ENCODE measurements at places on chromosomes 12 and 14. TPM values are rescaled to one million over a fixed set of nuclear protein-coding genes. Genes with fewer than 3 reads are reported as not detected.

Gene IL31
- not detected for total RNA-seq

Gene MYBPC1
- not detected for total RNA-seq

Gene SPIC
- total RNA-seq = not detected

Gene TMEM119
- 0.45 TPM for total RNA-seq

Gene CLEC4C
- not detected for total RNA-seq

Gene DEPDC4
- 1.6 TPM for total RNA-seq

Gene ALDH1L2
- total RNA-seq = 0.87 TPM

Gene RASSF8
- total RNA-seq = 34.4 TPM

Gene PAPLN
- total RNA-seq = 8.4 TPM

Gene ENDOU
- not detected for total RNA-seq

Gene KCNMB4
- 6.2 TPM for total RNA-seq

Gene SYNE2
- 195 TPM for total RNA-seq

Gene GDF3
- total RNA-seq = not detected

DNA sequence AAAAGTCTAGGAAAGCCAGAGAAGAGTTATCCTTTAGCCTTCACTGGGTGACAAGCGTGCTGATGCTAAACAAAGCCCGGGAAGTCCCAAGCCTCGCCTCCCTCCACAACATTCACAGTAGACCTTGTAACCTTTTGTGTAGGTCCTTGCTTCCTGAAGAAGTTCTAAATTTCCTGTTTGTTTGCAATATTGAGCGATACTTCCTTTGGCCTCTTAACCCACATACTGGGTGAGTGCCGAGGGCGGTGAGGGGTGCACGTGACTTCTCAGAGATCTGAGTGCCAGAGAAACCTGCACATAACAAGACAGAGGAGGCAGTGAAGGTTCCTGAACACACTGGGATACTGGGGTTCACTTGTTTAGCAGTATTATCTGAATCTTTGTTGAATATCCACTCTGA is 134.3 kb downstream of the PLXNC1 start:
- H3K4me1 ChIP-seq = peaks cover 17% of the 10 kb centered on the region
- H3K27me3 ChIP-seq = no peaks in the 10 kb centered on the region
- H3K36me3 ChIP-seq = peaks cover 16% of the 10 kb centered on the region
- H3K4me3 ChIP-seq = no peak overlapping the region

- peaks cover 93% of the 10 kb centered on the region for H3K4me1 ChIP-seq
- H3K36me3 ChIP-seq = peaks cover 47% of the 10 kb centered on the region
- DNase-seq = peak; percentile 73
- peak overlapping the region; percentile 94 for H3K27ac ChIP-seq
- peak overlapping the region; percentile 18 for H3K4me3 ChIP-seq
These were observed 24.9 kb downstream of the VPS37B start for GRCh38 chr12:122870867-122871664.

GRCh38 chr14:93792391-93792790 is 4.1 kb upstream of the PRIMA1 start:
- peaks cover 27% of the 10 kb centered on the region for H3K4me1 ChIP-seq
- H3K36me3 ChIP-seq = no peaks in the 10 kb centered on the region
- DNase-seq = no peak
- H3K4me3 ChIP-seq = no peak overlapping the region
- H3K27ac ChIP-seq = no peak overlapping the region
- H3K27me3 ChIP-seq = peaks cover 11% of the 10 kb centered on the region

GRCh38 chr12:46559311-46559710 is 186.7 kb upstream of the SLC38A2 start:
- no peak overlapping the region for H3K4me3 ChIP-seq
- no peak overlapping the region for H3K27ac ChIP-seq
- no peaks in the 10 kb centered on the region for H3K36me3 ChIP-seq
- DNase-seq = peak; percentile 52
- H3K27me3 ChIP-seq = no peaks in the 10 kb centered on the region
- peaks cover 14% of the 10 kb centered on the region for H3K4me1 ChIP-seq

- no peak overlapping the region for H3K4me3 ChIP-seq
- no peak for DNase-seq
- no peak overlapping the region for H3K27ac ChIP-seq
- H3K36me3 ChIP-seq = no peaks in the 10 kb centered on the region
- H3K4me1 ChIP-seq = no peaks in the 10 kb centered on the region
These were observed 5.4 kb downstream of the LMO3 start for GRCh38 chr12:16600525-16600924.

DNA sequence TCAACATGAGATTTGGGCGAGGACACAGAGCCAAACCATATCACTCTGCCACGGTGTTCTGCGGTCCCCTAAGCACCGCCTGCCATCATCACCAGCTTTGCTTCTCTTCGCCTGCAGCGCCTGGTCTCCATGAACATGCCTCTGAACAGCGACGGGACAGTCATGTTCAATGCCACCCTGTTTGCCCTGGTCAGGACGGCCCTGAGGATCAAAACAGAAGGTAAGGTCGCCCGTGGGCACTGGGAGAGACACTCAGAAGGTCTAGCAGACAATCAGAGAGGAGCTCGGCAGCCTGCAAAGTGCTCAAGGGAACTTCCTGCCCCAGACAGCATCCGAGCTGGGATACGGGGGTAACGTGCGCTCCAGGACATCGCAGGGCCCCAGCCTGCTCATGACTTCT is 126.0 kb upstream of the FKBP4 start:
- H3K27me3 ChIP-seq = no peaks in the 10 kb centered on the region
- DNase-seq = no peak
- H3K27ac ChIP-seq = no peak overlapping the region
- H3K4me3 ChIP-seq = no peak overlapping the region
- H3K36me3 ChIP-seq = peaks cover 96% of the 10 kb centered on the region

DNA sequence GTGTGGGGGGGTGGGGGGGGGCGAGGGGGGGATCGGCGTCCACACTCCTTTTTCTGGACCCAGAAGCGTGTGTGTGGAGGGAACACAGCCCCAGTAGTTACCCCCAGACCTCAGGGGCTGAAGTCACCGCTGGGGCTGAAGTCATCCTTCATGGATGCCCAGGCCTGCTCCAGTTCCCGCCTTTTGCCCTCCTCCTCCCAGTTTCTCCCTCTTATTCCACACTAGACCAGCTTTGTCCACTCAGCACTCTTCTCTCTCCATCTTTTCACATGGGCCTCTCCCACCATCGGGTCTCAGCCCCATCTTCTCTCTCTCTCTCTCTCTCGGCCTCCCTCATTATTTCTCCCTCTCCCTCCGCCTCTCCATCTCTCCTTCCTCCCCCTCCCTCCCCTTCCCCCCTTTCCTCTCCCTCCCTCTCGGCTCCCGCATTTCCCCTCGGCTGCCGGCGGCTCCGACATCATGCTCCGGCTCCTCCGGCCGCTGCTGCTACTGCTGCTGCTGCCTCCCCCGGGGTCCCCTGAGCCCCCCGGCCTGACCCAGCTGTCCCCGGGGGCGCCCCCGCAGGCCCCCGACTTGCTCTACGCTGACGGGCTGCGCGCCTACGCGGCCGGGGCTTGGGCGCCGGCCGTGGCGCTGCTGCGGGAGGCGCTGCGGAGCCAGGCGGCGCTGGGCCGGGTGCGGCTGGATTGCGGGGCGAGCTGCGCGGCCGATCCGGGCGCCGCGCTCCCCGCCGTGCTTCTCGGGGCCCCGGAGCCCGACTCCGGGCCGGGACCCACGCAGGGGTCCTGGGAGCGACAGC is at the start of gene P3H3:
TSS of gene P3H3 (plus strand) at position 426 of the 799 bp plus-strand sequence. CDS start at position 460, 34 bp downstream.
- peaks cover 20% of the 10 kb centered on the region for H3K36me3 ChIP-seq
- DNase-seq = peak; percentile 82
- peak within 1 kb of the TSS; percentile 91 for H3K4me3 ChIP-seq
- peak within 1 kb of the TSS; percentile 84 for H3K27ac ChIP-seq
- H3K4me1 ChIP-seq = peaks cover 39% of the 10 kb centered on the region
- H3K27me3 ChIP-seq = peaks cover 19% of the 10 kb centered on the region

GRCh38 chr14:32137892-32138291 is 60.8 kb downstream of the ARHGAP5 start:
- no peaks in the 10 kb centered on the region for H3K27me3 ChIP-seq
- no peak overlapping the region for H3K4me3 ChIP-seq
- H3K36me3 ChIP-seq = peaks cover 26% of the 10 kb centered on the region
- DNase-seq = no peak
- no peak overlapping the region for H3K27ac ChIP-seq

DNA sequence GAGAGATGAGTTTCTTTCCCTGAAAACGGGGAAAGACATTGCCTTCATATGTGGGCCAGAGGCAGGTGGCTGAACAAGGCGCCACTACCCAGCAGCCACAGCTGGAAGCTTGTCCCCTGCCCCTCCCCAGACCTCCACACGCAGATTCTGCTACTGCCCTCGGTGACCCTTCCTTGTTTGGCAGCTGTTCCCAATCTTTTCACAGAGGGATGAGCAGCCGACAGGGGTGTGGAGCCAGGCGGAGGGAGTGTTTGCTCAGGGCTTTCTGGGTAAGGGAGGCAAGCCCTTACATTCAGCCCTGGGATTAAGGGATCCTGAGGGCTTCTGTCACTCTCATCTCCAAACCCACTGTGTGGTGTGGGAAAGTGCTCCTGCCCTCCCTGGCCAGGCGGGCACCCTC is 4.5 kb upstream of the KRT4 start:
- no peaks in the 10 kb centered on the region for H3K36me3 ChIP-seq
- DNase-seq = no peak
- no peak overlapping the region for H3K27ac ChIP-seq
- H3K27me3 ChIP-seq = peaks cover 8% of the 10 kb centered on the region
- no peaks in the 10 kb centered on the region for H3K4me1 ChIP-seq

DNA sequence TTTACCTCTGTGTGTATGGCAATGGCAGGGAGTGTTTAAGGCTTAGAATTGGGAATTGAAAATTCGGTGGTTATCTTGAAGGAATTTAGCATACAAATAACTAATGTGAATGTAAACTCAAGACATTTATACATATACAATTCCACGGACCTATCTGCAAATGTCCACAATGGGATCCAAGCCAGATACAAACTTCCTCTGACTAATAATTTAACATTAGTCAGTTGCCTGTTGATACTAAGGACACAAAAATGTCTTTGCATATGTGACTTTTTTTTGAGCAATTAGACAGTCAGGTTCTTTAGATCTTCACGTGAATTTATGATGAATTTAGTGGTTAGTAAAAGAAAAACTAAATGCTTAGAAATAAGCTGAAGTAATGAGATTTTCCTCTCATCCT is 40.5 kb downstream of the ESR2 start:
- no peak overlapping the region for H3K4me3 ChIP-seq
- H3K27ac ChIP-seq = no peak overlapping the region
- DNase-seq = no peak

- H3K4me1 ChIP-seq = peaks cover 62% of the 10 kb centered on the region
- peak overlapping the region; percentile 63 for H3K27ac ChIP-seq
- H3K36me3 ChIP-seq = peaks cover 42% of the 10 kb centered on the region
- H3K27me3 ChIP-seq = no peaks in the 10 kb centered on the region
These were observed 31.8 kb downstream of the MAX start for GRCh38 chr14:65070471-65070976.

- H3K36me3 ChIP-seq = no peaks in the 10 kb centered on the region
- H3K27ac ChIP-seq = no peak overlapping the region
- H3K4me3 ChIP-seq = no peak overlapping the region
- DNase-seq = no peak
- no peaks in the 10 kb centered on the region for H3K4me1 ChIP-seq
These were observed 194.2 kb downstream of the GXYLT1 start for GRCh38 chr12:41950455-41950854.

- H3K4me3 ChIP-seq = no peak overlapping the region
- H3K27me3 ChIP-seq = no peaks in the 10 kb centered on the region
- no peak overlapping the region for H3K27ac ChIP-seq
- no peaks in the 10 kb centered on the region for H3K36me3 ChIP-seq
- DNase-seq = no peak
These were observed 398.3 kb downstream of the BCAT1 start for GRCh38 chr12:24550609-24551008.

DNA sequence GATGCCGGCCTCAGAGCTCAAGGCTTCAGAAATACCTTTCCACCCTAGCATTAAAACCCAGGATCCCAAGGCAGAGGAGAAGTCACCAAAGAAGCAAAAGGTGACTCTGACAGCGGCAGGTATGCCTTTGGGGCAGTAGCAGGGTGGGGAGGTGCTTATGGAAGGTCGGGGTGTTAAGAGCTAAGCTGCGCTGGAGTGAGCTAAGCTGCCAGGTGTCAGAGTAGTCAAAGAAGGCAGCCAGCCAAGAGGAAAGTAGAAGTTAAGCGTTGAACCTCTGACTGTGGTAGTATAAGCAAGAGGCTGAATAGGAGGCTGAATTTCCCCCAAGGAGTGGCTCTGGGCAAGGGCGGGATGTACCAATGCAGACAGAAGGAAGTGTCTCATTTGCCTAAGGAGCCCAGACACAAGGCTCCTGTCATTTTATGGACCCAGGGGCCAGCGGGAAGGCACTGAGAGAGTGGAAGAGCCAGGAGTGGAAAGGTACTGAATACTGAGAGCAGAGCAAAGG is 29.2 kb downstream of the DYRK4 start:
- H3K36me3 ChIP-seq = no peaks in the 10 kb centered on the region
- H3K27ac ChIP-seq = no peak overlapping the region
- no peak overlapping the region for H3K4me3 ChIP-seq
- DNase-seq = no peak

- H3K27me3 ChIP-seq = no peaks in the 10 kb centered on the region
- H3K36me3 ChIP-seq = peaks cover 7% of the 10 kb centered on the region
- H3K27ac ChIP-seq = no peak overlapping the region
- no peak overlapping the region for H3K4me3 ChIP-seq
- DNase-seq = peak; percentile 43
These were observed 143.5 kb upstream of the FKBP4 start for GRCh38 chr12:2651068-2651965.

GRCh38 chr14:22411398-22412055 is 177.5 kb downstream of the DAD1 start:
- H3K36me3 ChIP-seq = no peaks in the 10 kb centered on the region
- H3K27me3 ChIP-seq = no peaks in the 10 kb centered on the region
- DNase-seq = no peak

DNA sequence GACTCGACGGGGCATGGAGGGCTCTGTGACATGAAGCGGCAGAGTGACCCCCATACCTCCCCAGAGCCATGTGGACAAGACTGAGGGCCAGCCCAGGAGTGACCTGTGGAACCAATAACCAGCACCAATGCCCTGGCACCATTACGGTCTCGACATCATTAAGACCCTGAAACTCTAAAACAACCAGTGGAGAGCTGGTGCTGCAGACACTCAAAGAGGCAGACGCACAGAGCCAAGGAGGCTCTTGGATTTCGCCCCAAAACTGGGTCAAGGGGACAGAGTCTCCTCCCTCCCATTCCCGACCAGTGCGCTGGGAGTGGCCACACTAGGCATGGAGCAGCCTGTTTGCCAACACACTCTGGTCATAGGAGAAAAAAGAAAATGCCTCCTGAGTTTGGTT is 41.6 kb upstream of the VASH1 start:
- no peak for DNase-seq
- no peaks in the 10 kb centered on the region for H3K36me3 ChIP-seq
- H3K27me3 ChIP-seq = no peaks in the 10 kb centered on the region
- no peak overlapping the region for H3K4me3 ChIP-seq
- peaks cover 27% of the 10 kb centered on the region for H3K4me1 ChIP-seq
- H3K27ac ChIP-seq = no peak overlapping the region

GRCh38 chr14:58907803-58908202 is 270.0 kb downstream of the DACT1 start:
- H3K4me3 ChIP-seq = no peak overlapping the region
- H3K4me1 ChIP-seq = no peaks in the 10 kb centered on the region
- no peaks in the 10 kb centered on the region for H3K36me3 ChIP-seq
- H3K27ac ChIP-seq = no peak overlapping the region

DNA sequence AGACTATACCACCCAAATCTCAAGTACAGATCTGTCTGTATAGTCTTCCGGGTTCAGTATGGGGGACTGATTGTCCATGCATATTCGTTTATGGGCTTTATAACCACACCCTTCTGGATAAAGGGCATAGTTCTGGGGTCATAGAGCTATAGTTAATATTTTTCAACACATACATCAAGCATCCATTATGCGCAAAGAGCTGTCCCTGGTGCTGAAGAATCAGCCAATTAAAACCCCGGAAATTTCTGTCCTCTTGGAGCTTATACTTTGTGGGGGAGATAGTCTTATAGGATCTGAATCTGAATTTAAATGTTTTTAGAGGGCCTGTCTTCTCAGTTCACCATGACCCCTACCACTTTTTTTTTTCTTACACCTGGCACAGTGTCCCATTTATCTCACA is 256.7 kb downstream of the SUDS3 start:
- no peaks in the 10 kb centered on the region for H3K4me1 ChIP-seq
